ENCODE measurements at places on chromosomes 3 and 15.

DNA sequence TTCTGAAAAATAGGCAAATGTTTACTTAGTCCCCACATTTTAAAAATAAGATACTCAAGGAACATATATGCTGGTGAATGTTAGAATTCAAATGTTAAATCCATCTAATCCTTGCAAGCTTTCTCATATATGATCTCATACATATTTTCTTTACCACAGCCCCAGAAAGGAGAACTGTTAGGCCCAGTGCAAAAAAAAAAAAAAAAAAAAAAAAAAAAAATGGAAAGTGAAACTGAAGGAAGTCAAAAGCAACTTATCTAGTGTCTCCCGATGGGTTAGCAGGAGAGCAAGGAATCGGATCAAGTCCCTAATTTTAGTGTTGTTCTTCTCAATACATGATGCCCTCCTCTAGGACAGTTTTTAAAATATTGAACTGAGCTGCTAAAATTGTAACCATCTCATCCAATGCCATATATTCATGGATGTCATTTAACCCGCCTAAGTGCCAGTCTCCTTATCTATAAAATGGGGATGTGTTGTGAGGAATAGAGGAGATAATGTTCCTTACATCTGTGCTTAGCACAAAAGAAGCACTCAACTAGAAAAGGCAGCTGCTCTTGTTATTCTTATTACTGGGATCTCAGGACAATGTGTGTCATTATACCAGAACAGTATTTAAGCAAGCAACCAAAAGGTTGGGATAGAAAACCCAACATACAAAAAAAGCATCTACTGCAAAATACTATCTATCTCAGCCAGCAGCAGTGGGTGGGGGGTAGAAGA is 279.7 kb downstream of the MAGI1 start:
- DNase-seq: peak; percentile 55

- no peak for DNase-seq
Measured at GRCh38 chr3:194867270-194867983, 181.7 kb downstream of the FAM43A start.

DNA sequence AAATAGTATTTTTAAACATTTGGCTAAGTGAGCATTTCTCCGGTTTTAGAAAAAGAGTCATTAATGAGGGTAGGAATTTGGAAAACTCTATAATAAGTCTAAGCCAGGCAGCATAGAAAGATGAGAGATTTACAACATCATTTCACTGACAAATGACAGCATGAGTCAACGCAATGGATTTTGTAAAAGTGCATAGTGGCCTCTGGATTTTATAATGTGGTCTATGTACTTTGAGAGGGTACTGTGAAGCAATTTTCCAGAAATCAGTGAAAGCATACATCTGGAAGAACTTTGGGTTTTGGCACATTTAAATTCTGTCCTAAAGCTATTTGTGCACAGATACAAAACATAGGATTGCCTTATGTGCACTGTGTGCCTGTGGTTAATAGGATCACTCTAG is 130.8 kb upstream of the CCNL1 start:
- DNase-seq: peak; percentile 52

GRCh38 chr3:181009225-181009624 is 19.7 kb upstream of the DNAJC19 start:
- no peak for DNase-seq

GRCh38 chr15:96031426-96032110 is 298.9 kb upstream of the NR2F2 start:
- DNase-seq: no peak

DNA sequence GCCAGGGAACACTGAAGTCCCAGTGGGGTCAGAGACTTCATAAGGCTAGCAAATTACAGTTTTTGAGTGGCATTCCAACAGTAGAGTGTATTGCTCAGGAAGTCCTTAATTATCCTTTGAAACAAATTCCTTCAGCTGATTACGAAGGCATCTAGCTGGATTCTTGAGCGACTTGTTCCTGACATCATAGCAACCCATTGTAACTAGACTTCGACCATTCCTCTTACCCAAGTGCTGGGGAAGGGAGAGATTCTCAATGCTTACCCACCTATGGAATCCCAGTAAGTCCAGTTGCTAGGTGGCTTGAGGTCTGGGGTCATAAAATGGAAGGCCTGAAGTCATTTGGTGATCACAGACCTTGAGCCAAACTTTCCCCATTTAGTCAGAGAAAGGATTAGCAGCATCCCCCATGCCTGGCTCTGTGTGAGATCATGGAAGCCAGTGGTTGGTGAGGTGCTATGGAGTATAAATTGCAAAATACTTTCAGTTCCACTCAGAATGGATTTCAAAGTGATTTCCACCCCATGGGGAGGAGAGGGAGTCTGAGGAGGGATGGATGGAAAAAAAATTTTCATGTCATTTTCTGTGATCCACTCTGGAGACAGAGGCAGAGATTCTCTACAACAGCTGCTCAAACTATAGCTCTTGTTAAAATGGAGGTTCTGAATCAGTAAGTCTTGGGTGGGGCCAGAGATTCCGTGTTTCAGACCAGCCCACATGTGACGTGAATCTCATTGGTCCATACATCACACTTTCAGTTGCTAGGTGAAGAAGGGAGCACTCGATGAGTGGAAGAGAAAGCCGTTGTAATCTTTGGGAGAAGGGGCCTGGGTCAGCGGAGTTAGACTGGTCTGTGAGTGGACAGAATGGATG is 45.7 kb downstream of the CD86 start:
- no peak for DNase-seq

GRCh38 chr3:60765776-60766175 is 485.5 kb downstream of the FHIT start:
- DNase-seq: no peak

- DNase-seq: no peak
Measured at GRCh38 chr15:52232327-52232726, 41.1 kb upstream of the GNB5 start.

Data from eye (tissue), 1 donor.